ENCODE measurements at places on chromosomes 1 and 21.

GRCh38 chr1:96508233-96508632 lies 213.4 kb upstream of the PTBP2 start:
- DNase-seq, result no peak

- peak; percentile 74 for DNase-seq
These were observed 6.4 kb downstream of the PPP2R5A start for GRCh38 chr1:212291505-212292134.

GRCh38 chr1:93658188-93658587 lies 23.4 kb downstream of the BCAR3 start:
- no peak for DNase-seq

DNA sequence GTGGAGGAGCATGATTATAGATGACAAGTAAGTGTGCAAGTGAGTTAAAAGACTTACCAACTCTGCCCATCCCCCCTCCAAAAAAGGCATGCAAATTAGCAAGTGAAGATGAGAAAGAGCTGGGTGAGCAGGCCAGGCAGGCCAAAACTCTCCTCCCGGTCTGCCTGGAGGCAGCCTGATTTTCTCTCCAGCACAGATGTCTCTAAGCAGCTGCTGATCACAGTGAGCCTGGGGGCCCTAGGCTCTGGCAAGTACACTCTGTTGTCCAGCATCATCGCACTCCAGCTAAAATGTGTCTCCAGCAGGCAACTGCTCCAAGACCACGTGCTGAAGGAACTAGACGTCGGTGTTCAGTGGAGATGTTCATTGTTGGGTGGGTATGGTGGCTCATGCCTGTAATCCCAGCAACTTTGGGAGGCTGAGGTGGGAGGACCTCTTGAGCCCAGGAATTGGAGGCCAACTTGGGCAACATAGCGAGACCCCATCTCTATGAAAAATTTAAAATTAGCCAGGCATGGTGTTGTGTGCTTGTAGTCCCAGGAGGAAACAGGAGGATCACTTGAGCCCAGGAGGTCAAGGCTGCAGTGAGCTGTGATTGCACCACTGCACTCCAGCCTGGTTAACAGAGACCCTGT lies 56.7 kb upstream of the PUM1 start:
- DNase-seq, result no peak

- DNase-seq, result no peak
These were observed 76.3 kb downstream of the KRTAP19-8 start for GRCh38 chr21:30962013-30962412.

GRCh38 chr1:246921481-246921880 lies 10.3 kb downstream of the AHCTF1 start:
- DNase-seq, result no peak

DNA sequence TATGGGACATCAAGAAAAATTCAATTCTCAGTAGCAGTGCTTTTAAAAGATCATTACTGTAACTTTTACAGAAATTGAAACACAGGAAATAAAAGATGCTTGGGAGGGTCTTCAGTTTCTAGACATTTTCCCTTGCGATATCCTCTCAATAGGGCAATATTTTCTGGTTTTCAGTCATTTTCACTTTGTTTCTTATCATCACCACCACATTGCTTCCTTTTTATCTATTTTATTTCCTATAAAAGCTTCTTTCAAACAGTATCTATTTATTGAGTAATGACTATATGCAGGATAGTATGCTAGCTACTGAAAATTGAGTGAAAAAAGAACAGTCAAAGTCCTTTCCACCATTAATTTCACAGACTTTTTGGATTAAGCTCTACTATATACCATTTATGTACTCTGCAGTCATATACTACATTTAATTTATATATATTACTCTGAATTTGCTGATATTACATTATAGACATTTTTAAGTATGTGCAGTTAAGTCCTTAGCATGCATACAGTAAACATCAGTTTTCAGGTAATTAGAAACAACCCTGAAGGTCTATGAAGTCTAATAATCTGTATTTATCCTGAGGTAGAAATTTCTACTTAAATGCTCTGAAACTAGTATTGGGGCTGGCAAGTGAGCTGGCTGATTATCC lies 18.7 kb downstream of the TRMT1L start:
- DNase-seq, result no peak

DNA sequence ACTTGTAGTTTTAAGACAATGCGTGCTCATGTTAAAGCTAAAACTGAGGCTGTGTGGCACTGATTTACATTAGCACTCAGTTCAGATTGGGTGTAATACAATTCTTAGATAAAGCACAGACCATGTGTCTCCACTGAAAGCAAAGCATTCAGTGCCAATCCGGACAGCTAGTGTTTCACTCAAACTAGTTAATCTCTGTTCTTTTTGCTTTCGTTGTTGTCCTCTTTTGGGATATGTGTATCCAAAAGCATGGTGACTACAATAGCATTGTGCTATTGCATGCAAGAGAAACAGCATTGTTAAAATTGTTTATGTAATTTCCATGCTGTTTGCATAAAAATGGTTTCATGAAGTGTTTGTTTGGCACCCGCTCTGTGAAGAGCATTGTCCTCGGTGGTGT lies 54.6 kb downstream of the F3 start:
- DNase-seq, result no peak

GRCh38 chr1:180916012-180916770 lies 3.5 kb downstream of the KIAA1614 start:
- no peak for DNase-seq

- DNase-seq, result no peak
These were observed 11.8 kb upstream of the IPP start for GRCh38 chr1:45762291-45762690.

GRCh38 chr1:83978056-83978455 lies 20.9 kb downstream of the TTLL7 start:
- no peak for DNase-seq

DNA sequence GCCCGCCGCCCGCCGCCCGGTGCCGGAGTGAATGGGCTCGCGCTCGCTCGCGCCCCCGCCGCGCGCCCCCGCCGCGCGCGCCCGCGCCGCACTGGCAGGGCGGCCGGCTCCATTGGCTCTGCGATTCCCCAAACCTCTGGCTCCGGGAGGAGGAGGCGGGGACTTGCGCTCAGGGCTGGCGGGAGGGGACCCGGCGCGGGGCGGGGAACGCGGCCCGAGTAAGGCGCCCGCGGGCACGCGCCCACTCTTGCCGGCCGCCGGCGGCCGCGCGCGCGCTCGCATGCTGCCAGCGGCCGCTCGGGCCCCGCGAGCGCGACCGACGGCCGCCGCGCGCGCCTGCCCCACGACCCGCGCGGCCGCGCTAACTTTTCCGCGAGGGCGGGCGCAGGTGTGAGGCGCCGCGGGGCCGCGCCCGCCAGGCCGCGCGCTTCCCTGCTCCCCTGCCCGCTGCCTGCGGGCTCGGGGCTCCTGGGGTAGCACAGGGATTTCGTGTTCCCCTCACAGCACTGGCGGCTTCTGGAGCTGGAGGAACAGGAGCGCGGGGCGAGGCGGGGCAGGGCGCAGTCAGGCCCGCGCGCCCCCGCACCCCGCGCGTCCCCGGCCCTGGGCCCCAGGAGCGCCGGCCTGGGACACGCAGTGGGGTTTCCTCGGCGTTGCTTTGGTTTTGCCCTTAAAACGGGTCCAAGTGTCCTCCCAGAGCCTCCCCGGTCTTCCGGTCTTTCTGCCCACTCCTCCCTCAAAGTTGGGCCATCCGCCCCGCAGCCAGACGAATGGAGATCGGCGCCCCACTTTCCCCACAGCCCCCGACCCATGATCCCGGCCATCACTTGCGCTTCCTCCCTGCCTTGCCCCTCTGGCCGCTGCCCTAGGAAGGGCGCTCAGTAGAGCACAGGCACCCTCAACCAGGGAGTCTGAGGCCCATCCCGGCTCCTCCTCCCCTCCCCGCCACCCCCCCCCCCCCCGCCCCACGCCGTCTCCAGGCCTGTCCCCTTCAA lies 101.5 kb downstream of the CASZ1 start:
- peak; percentile 63 for DNase-seq

DNA sequence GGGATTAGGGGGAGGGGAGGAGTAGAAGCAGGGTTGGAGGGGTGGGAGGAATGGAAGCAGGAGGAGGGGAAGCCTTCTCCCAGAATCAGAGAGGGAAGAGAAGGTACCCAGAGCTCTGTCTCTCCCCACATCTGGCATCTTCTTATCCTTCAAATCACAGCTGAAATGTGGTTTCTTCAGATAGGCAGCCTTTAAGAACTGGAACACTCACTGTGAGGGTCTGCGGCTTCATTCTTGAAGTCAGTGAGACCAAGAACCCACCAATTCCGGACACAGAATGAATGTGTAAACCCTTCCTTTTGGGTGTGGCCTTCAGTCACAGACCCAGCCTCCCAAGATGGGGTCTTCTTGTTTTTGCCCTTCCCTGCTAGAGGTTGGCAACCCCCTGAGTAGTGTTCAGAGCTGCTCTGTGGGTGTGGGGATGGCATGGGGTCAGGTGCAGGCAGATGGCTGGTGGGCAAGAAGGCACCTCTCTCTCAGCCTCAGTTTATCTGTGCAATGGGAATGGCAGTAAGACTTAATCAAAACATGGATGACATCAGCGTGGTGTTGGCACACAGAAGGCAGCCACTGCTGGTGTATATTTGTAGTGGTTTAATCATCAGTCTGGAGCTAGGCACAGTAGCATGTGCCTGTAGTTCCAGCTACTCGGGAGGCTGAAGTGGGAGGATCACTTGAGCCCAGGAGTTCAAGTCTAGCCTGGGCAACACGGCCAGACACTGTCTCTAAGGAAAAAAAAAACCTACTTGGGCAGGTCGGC lies 7.2 kb downstream of the FAAH start:
- DNase-seq, result no peak

DNA sequence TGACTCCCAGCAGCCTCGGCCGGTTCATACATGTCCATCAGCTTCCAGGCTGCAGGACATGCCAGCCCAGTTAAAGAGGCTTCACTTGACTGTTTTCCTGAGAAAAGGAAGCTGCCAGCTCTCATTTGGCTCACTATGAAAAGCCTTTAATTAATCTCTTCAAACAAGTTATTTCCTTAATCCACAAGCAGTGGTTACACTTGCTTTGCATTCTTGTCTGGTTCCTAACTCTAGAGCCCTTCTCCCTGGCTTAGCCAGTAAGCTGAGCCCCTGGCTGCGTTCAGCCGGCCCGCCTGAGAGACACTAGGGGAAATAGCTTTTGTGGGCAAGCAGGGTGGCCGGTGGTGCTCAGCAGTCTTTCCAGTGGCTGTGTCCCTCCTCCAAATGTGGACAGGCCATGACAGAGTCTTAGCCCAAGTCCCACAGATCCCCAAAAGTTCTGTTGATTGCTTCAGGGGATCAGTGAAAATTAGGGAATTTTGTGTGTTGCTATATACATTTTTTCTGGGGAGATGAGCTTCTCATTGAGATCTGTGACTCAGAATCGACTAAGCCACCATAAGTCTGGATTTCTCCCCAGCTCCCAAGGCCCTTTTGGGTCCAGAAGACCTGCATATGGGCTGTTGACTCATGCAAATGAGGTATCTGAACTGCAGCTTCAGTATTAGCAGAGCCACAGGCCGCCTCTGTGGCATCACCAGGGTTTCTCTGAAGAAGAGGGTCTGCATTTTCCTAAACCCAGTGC lies 10.1 kb downstream of the ATF3 start:
- no peak for DNase-seq

- DNase-seq, result no peak
These were observed 31.0 kb downstream of the TNNT2 start for GRCh38 chr1:201346337-201346939.

DNA sequence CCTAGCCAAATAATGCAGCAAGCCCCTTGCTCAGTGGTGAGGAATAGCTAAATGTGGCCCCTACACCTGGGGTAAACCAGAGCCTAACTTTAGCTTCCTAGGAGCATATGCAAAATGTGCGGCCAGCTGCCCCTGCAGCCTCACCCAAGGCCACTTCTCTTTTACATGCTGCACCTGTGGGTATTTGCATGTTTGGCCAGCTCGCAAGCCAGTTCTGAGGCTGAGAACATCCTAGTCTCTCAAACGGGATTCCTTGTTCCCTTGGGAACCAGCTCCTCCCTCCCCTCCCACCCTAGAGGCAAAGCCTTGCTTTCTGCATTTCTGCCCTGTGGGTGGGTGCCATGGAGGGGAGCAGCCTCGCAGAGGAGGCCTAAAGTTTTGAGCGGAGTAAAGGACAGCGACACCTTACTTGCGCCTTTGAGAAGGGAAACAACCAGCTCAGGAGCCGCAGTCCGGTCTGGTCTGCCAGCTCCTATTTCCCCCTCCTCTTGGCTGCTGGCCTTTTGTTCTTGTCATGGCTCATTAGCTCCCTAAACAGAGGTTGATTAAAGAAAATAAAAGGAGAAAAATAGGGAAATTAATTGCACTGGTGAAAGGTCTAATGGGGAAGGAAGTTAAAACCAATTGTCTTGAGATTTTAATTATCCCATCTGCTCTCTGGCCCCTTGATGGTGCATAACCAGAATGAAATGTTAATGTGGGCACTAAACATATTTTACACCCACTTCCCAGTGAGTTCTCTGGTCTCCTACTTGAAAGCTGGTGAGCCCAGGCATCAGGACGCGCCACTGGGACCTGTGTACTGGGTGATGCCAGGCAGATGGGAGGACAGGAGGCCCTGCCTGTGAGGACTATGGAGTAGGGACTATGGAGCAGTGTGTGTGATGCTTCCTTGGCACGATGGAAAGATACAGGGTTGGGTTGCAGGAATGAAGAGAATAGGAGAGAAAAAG lies 68.7 kb downstream of the TEX35 start:
- DNase-seq, result peak; percentile 15

- no peak for DNase-seq
These were observed 234.1 kb downstream of the NFIA start for GRCh38 chr1:61316493-61316892.

- no peak for DNase-seq
These were observed 10.0 kb upstream of the FAM131C start for GRCh38 chr1:16083486-16083885.

- DNase-seq, result no peak
These were observed 19.6 kb downstream of the ZNF362 start for GRCh38 chr1:33275706-33276572.

DNA sequence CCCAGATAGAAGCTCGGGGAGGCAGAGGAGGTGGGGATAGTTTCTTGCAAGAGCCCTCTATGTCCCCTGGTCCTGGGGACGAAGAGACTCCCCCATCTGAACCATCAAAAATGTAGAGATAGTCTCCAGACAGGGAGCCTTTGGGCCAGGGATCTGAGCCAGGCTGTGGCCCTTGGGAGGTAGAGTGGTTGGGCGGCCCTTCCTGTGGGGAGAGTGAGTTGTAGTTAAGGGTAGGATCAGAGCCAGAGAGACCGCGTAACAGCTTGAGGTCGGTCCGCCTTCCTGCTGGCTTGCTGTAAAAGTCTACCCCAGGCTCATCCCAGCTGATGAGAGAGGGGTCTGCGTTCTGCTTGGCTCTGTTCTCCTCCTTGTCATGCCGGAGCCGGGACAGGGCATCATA lies 25.3 kb downstream of the PIK3C2B start:
- no peak for DNase-seq

- DNase-seq, result no peak
These were observed 846.9 kb upstream of the ADAMTS5 start for GRCh38 chr21:27813750-27814149.

- DNase-seq, result no peak
These were observed 93.0 kb upstream of the PLPPR4 start for GRCh38 chr1:99171184-99171813.

- peak; percentile 18 for DNase-seq
These were observed 848 bp downstream of the CTTNBP2NL start for GRCh38 chr1:112396653-112397471.

- DNase-seq, result no peak
These were observed 211.5 kb downstream of the PATJ start for GRCh38 chr1:61953790-61954150.
